ENCODE measurements at places on chromosomes 2 and 18. TPM values are rescaled to one million over a fixed set of nuclear protein-coding genes. Genes with fewer than 3 reads are reported as not detected.

GRCh38 chr2:127201452-127201851 is 18.6 kb downstream of the CYP27C1 start:
- no peak overlapping the region for H3K27ac ChIP-seq
- H3K4me1 ChIP-seq: no peaks in the 10 kb centered on the region
- peak; percentile 80 for DNase-seq
- no peak overlapping the region for H3K4me3 ChIP-seq
- no peaks in the 10 kb centered on the region for H3K36me3 ChIP-seq

DNA sequence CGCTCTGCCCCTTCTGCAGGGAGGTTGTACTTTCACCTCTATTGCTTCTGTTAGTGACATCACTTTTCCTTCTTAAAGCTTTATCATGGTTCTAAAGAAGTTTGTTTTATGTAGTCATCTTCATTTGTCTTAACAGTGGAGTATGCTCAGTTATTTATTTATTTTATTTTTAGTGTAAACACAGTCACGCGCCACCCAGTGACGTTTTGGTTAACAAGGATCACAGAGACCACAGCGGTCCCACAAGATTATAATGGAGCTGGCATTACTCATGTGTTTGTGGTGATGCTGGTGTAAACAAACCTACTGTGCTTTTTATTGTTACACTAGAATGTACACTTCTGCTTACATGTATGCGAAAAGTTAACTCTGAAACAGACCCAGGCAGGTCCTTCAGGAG is 89.9 kb downstream of the SOX11 start:
- no peak for DNase-seq
- no peak overlapping the region for H3K4me3 ChIP-seq
- no peaks in the 10 kb centered on the region for H3K27me3 ChIP-seq
- H3K27ac ChIP-seq: no peak overlapping the region

The PROKR1 gene
- total RNA-seq: 3.8 TPM

The PLB1 gene
- 0.42 TPM for total RNA-seq

GRCh38 chr2:29879456-29879855 is 41.9 kb downstream of the ALK start:
- no peaks in the 10 kb centered on the region for H3K4me1 ChIP-seq
- no peaks in the 10 kb centered on the region for H3K36me3 ChIP-seq
- H3K27ac ChIP-seq: no peak overlapping the region
- DNase-seq: no peak

DNA sequence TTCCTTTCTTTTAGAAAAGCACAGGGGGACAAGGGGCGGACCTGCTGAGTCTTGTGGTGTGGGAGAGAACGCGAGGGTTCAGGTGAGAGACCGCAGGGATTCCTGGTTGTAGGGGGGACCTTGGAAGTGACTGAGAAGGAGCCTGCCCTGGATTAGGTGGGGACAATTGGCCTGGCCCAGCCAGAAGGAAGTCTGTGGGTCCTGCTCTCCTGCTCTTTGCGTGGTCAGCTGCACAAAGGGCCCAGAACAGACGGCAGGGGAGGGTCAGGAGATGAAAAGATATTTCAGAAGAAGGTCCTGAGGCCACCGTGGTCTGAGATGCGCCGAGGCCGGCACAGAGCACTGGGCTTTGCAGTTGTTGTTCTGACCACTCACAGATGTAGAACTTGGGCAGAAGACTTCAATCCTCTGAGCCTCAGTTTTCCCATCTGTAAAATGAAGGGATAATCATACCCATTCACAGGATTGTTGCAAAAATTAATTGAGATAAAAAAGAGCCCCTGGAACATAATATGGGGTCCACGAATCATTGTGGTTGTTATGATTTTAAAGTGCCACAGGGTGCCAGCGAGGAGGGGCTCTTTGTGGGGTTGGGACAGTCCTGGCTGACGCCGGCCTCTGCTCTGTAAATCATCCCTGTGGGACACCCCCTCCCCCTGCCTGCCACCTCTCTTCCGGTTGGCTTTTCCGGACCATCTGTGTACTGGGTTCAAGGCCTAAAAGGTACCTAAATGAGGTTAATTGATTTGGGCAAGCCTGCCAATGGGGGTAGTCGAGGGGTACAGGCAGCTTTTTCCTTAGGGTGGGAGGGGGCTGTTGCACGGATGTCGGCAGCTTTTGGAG is 1.8 kb downstream of the LPIN1 start:
- no peak overlapping the region for H3K27ac ChIP-seq
- H3K27me3 ChIP-seq: no peaks in the 10 kb centered on the region
- H3K4me3 ChIP-seq: peak overlapping the region; percentile 86
- H3K36me3 ChIP-seq: no peaks in the 10 kb centered on the region

The CDKL4 gene
- not detected for total RNA-seq

DNA sequence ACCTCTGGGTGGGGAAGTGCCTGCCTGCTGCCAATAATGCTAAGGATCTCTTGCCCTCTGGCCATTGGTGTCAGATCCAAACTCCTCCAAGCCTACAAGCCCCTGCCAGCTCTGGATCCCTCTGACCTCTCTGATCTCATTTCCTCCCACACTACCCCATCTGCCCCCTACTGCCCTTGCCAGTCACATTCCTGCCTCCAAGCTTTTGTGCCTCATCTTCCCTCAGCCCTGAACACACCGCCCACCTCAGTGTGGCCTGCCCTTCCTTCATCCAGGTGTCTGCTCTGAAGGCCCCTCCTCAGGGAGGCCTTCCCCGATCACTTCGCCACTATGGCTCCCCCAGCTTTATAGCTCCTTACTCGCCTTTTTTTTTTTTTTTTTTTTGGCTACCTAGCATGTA is 161.0 kb upstream of the GLI2 start:
- no peak overlapping the region for H3K27ac ChIP-seq
- DNase-seq: no peak
- H3K4me1 ChIP-seq: peaks cover 6% of the 10 kb centered on the region
- H3K4me3 ChIP-seq: no peak overlapping the region
